ENCODE measurements at places on chromosomes 7 and 10. TPM values are rescaled to one million over a fixed set of nuclear protein-coding genes. Genes with fewer than 3 reads are reported as not detected.

The HTR5A gene
- not detected for total RNA-seq

The CYP26C1 gene
- total RNA-seq, result not detected

The PLAC9 gene
- total RNA-seq, result 32.6 TPM

DNA sequence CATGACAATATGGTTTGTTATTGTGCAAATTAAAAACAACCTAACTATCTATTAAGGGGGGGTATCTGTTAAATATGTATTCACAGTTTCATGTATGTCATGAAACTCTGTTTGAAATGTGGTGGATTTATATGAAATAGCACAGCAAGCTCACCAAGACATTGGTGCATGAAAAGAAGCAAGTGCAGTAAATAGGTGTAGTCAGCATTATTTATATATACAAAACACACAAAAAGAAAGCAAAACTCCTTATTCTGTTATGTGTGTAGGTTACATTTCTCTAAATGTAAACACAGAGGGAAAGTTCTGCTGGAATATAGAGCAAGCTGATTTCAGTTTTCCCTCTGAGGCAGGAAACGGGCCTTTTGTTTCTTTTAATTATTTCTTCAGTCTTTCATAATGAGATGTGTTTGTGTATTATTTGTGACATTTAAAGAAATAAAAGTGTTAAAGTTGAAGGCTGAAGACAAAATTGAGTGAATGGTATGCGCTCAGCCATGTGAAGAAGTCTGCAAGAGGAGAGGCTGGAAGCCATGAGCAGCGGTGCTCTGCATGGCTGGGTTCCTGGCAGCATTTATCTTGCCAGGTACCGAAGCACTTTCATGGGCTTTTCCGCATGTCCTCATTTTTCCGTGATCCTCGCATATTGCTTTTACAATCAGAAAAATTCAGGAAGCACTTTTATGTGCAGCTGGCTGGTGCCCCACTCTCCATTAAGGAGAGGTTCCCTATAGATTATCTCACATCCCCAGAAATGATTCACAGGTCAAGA is 38.5 kb downstream of the GRID1 start:
- DNase-seq, result no peak

DNA sequence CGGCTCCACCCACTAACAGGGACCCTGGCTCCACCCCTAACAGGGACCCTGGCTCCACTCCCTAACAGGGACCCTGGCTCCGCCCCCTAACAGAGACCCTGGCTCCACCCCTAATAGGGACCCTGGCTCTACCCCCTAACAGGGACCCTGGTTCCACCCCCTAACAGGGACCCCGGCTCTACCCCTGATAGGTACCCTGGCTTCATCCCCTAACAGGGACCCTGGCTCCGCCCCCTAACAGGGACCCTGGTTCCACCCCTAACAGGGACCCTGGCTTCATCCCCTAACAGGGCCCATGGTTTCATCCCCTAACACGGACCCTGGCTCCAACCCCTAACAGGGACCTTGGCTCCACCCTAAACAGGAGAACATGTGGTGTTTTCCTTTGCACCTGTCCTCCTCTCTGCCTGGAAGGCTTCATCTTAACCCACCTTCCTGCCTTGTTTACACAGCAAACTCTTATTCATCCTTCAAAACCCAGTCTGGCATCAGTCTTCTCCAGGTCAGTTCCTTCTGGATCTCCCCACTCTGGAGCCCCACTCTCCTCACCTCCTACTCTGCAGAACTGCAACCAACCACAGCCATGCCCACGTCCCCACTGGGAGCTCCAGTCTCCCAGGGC is 58.0 kb downstream of the CHST15 start:
- DNase-seq, result no peak

DNA sequence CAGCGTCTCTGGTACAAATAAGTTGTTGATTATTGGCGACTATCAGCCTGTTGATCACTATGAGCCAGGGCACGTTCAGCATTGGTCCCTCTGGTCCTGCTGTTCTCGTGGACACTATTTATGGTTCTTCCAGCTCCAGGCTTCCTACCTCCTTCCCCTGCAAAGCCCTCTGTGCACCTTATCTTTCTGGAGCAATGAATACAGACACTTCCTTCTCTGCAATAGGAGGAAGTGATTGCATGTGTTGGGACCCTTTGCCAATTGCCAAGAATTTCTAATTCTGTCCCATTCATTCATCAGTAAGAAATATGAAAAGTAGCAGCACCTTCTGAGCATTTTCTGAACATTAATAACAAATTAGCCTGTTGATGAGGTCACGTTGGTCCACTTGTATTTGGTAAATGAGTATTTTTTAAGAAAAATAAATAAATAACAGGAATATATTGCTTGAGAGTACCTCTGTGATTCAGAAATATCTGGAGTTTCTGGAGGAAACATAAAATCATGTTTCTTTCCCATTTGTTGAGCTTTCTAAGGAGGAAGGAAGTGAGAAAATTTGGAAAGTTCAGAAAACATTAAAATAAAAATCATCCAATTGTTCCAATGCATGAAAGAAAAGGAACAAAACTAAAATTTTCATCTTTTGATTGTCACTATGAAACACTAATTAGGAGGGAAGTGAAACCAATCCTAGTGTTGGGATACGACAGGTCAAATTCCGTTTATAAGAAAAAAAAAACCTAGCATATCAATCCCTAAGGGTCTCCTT is 259.1 kb upstream of the KLF6 start:
- DNase-seq, result no peak

DNA sequence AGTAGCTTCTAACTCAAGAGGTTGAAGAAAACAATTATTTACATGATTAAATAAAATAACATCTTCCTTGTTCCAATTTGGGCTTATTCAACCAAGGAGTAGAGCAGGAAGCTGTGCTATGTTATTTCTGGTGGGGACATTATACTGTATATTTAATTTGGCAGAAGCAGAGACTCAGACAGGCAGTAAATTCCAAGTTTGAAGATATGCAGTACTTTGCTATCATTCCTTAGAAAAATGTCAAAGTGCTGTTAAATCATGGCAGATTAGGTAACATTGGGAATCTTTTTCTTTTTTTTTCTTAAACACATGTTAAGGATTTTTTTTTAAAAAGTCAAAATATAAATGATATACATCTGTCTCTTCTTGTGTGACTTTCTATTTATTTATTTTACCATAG is 190.1 kb downstream of the SUGCT start:
- no peak for DNase-seq

GRCh38 chr7:19744075-19744474 is 29.3 kb downstream of the TMEM196 start:
- DNase-seq, result no peak

- DNase-seq, result no peak
Measured at GRCh38 chr10:22453948-22454591, 108.8 kb downstream of the SPAG6 start.

GRCh38 chr7:151178236-151178635 is 8.8 kb downstream of the ASB10 start:
- no peak for DNase-seq

- no peak for DNase-seq
Measured at GRCh38 chr7:20916311-20916710, 129.6 kb upstream of the SP8 start.

DNA sequence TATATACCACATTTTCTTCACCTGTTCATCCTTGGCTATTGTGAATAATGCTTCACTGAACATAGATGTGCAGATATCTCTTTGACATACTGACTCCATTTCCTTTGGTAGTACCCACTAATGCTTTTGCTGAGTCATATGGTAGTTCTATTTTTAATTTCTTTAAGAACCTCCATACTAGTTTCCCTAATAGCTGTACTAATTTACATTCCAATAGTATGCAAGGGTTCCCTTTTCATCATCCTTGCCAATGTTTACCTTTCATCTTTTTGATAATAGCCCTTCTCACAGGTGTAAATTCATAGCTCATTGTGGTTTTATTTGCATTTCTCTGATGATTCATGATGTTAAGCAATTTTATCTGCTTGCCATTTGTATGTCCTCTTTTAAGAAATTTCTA is 159.9 kb downstream of the CALCR start:
- DNase-seq, result no peak

- no peak for DNase-seq
Measured at GRCh38 chr7:82534684-82535083, 91.1 kb upstream of the CACNA2D1 start.
